ENCODE measurements at places on chromosomes 6 and 20.
A peak's percentile ranks its signal among the peaks of the same experiment; 100 is the strongest.

GRCh38 chr20:40960101-40960500, 68.5 kb upstream of the TOP1 start:
- no peak for DNase-seq

- no peak for DNase-seq
Observed at GRCh38 chr6:125810445-125810844, 19.7 kb downstream of the NCOA7 start.

DNA sequence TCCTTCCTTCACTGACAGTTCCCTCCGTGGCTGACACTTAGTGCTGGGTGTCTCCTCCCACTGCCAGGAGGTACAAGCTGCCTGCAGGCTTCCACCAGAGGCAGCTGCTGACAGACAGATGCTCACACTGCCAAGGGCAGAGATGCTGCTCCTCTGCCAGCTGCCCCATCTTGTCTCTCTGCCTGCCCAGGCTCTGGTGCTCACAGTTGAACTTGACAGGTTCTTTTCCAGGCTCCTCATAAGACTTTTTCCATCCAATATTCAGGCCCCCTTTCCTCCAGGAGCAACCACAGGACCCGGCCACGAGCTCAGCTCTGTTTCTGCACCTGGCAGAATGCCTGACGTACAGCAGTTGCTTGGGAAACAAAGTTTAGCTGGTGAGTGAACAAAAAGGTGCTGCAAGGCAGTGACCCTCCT, 79.8 kb downstream of the PSMB1 start:
- no peak for DNase-seq

DNA sequence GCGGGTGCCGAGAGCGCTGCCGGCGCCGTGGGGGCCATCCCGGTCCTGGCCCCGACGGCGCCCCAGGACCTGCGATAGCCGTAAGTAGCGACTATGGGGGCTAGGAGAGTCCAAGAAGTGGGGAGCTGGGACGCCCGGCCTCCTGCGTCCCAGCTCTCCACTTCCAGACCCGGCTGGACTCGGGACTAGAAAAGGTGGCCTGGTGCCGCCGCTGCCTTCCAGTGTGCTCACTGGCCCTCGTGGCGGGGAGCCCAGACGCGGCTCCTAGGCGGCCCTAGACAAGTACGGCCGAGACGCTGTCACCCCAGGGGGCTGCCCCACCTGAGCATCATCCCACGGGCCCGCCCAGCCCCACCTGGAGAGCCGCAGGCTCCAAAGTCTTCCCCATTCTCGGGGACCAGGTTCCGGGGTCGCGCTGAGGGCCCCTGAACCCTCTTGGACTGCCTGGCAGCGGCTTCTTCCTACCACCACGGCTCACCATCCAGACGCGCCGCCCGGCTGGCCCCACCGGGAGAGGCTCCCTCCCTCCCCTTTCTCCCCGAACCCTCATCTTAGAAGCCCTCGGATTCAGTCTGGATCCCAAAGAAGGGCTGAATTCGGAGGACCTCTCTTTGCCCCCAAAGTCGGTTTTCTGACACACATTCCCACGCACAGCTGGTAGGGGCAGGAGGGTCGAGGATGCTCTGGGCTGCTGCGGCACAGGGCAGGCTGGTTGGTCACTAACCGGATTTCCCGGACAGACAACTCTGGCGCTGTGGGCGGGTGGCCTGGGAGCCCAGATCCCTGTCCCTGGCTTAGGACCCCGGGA, 870 bp upstream of the MDFI start:
- DNase-seq = no peak

- DNase-seq = no peak
Observed at GRCh38 chr6:157868835-157869234, 45.8 kb downstream of the SNX9 start.

DNA sequence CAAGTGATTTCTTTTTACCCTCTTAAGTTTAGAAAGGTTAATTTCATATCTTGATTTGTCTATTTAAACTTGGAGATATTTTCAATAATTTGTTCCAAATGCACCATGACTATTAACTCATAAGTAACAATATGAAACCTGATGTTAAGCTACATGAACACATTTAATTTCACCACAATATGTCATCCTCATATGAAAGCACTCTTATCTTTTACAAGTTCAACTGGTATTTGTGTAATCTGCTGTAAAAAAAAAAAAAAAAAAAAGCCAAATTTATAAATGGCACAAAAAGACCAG, 110.4 kb downstream of the HFE start:
- DNase-seq = no peak

DNA sequence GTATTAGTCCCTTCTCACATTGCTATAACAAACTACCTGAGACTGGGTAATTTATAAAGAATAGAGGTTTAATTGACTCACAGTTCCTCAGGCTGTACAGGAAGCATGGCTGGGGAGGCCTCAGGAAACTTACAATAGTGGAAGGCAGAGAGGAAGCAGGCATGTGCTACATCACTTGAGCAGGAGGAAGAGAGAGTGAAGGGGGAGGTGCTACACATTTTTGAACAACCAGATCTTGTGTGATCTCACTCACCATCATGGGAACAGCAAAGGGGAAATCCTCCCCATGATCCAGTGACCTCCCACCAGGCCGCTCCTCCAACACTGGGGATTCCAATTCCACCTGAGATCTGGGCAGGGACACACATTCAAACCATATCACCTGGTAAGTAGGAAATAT, 630.6 kb downstream of the QKI start:
- no peak for DNase-seq

GRCh38 chr6:157608221-157609075, 214.6 kb upstream of the SNX9 start:
- no peak for DNase-seq

- no peak for DNase-seq
Observed at GRCh38 chr6:16345449-16346330, 107.3 kb downstream of the GMPR start.

GRCh38 chr6:57262488-57262887, 40.4 kb upstream of the RAB23 start:
- DNase-seq = no peak

GRCh38 chr20:19492116-19492515, 265.9 kb upstream of the RIN2 start:
- DNase-seq = no peak

DNA sequence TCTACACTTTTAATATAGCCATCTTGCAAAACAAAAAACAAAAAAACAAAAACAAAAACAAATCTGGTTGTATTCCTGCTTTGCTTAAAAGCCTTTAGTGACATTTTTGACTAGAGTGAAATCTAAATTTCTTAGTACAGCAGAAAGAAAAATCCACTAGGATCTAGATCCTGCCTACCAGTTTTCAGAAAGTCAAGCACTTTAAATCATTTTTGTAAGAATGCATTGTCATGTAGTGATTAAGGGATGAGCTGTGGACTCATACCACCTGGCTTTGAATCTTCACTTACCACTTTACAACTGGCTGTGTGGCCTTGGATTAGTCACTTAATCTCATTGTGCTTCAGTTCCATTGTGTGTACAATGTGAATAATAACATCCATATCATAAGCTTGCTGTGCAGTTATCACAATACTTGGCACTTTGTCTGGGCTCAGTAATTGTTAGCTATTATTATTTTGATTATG, 4.0 kb downstream of the MKKS start:
- peak; percentile 17 for DNase-seq

DNA sequence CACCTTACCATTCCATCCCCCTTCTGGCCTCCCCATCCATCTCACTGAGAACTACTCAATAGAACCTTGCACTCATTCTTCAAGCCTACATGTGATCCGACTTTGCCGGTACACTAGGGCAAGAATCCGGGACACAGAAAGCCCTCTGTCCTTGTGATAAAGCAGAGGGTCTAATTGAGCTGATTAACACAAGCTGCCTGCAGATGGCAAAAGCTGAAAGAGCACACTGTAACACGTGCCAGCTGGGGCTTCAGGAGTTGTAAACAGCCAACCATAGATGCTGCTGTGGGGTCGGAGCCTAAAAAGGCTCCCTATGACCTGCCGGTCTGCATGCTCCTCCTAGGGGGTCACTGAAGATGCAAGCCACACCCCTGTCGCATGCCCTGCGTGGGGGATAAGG, 124.1 kb downstream of the RNF144B start:
- no peak for DNase-seq

DNA sequence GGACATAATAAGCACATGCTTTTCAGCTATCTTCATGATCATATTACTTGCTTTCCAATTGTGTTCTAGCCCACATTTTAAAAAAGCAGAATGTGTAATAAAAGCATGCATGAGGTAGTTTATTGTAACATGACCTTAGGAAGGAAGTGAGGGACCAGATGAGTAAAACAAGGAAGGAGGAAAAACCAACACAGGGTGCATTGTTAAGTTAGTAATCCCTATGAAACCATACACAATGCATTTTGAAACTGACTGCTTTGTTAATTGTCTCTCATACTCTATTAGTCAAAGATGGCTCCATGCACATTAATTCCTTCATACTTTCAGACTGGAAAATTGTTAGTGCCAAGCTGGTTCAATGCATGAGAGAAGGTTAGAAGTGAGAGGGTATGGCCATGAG, 37.7 kb upstream of the CENPW start:
- DNase-seq = no peak

Data from stimulated activated CD4-positive, alpha-beta T cell treated with anti-CD3 and anti-CD28 coated beads, Interleukin-1b, Interleukin-23, amount 100 ng/mL, for 48 hours (primary cell).